ENCODE measurements at places on chromosomes 13 and 19. TPM values are rescaled to one million over a fixed set of nuclear protein-coding genes. Genes with fewer than 3 reads are reported as not detected.

The ZIM2 gene
- polyA plus RNA-seq, result 3.6 TPM

The BIVM gene
- polyA plus RNA-seq, result 37.1 TPM

DNA sequence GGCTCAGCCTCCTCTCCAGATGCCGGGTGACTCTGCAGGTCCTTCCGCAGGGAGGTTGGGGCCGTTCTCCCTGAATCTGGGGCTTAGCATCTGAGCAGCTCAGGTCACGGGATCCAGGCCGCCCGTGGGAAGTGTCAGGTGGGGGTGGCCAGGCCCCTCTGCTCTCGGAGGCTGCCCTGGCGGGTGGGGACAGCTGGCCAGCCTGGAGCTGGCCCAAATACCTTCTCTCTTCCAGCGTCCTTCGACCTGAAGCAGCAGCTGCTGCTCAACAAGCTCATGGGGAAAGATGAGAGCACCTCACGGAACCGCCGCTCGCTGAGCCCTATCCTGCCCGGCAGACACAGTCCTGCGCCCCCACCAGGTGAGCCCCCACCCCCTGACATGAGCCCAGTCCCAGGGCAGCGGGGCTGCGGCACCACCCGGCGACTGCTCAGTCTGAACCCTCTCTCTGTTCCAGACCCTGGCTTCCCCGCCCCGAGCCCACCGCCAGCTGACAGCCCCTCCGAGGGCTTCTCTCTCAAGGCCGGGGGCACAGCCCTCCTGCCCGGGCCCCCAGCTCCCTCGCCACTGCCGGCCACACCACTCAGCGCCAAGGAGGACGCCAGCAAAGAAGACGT lies 19.1 kb downstream of the PEX11G start:
- no peak for DNase-seq

GRCh38 chr13:111130116-111130508 lies 15.0 kb downstream of the ARHGEF7 start:
- no peak for DNase-seq

DNA sequence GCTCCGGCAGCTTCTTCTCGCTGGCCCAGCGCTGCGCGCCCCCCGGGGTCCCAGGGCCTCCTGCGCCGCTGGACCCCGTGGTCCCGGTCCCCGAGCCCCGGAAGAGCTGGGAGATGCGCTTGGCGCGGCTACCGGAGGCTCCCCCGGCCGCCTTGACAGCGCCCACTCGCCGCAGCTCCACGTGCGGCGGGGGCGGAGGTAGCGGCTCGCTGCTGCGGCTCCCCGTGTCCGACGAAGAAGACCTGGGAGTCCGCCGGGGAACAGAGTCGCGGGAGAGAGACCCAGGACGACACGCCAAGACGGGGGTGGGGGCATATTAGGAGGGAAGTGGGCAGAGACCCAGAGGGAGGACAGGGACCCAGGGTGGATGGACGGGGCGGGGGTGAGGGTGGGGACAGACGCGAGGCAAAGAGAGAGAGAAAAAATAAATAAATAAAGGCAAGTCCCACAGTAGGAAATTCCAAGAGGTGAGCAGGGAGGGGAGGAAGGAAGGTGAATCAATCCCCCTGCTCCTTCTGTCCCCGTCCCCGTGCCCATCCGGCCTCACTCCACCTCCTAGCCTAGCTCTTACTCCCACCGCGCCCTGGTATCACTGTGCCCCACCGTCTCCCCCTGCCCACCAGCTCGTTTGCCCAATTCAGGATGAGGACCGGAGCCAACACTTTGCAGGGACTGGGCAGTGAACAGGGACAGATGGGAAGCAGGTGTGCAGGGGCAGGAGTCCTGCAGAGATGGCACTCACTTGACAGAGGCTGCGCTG lies 826 bp downstream of the RASIP1 start:
- DNase-seq, result peak; percentile 42

- peak; percentile 92 for DNase-seq
Measured at GRCh38 chr19:46717034-46717715, at the start of gene PRKD2. PRKD2 (minus strand) TSS chr19:46717114; CDS start chr19:46716370, 744 bp downstream.

DNA sequence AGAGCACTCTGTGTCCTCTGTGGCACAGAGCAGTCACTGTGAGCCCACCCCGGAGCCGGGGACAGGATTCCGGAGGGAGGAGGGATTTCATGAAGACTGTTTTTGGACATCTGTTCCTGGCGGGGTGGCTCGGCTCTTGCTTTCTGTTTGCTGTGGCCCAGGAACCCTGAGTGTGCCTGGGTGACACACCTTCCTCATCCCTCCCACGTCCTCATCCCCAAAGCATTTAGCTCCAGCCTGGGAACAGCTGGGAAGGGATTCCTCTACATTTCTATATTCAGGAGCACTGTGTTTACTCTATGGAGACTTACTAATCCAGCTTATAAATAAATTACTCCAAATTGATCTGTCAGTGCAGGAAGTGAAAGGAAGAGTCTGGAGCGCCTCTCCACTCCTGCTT lies 97.8 kb upstream of the UBL3 start:
- no peak for DNase-seq
